ENCODE measurements at places on chromosomes 1 and 21.

DNA sequence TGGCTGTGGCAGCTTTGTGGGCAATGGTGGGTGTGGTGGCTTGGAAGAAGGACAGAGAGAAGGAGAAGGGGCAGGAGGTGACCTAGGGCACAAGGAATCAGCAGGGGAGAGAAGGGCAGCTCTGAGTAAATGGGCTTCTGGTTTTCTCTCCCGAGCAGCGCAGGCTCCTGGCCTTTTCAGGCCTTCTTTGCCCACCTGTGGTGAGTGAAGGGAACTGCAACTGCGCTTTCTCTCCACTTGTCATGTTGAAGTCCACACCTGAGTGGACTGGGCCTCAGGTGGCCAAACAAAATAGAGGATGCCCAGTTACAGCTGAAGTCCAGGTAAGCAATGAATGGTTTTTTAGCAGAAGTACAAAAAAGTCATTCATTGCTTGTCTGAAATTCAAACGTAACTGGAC is 29.4 kb upstream of the KCNA10 start:
- no peak for DNase-seq

- no peak for DNase-seq
Observed at GRCh38 chr1:164662462-164662861, 103.5 kb downstream of the PBX1 start.

DNA sequence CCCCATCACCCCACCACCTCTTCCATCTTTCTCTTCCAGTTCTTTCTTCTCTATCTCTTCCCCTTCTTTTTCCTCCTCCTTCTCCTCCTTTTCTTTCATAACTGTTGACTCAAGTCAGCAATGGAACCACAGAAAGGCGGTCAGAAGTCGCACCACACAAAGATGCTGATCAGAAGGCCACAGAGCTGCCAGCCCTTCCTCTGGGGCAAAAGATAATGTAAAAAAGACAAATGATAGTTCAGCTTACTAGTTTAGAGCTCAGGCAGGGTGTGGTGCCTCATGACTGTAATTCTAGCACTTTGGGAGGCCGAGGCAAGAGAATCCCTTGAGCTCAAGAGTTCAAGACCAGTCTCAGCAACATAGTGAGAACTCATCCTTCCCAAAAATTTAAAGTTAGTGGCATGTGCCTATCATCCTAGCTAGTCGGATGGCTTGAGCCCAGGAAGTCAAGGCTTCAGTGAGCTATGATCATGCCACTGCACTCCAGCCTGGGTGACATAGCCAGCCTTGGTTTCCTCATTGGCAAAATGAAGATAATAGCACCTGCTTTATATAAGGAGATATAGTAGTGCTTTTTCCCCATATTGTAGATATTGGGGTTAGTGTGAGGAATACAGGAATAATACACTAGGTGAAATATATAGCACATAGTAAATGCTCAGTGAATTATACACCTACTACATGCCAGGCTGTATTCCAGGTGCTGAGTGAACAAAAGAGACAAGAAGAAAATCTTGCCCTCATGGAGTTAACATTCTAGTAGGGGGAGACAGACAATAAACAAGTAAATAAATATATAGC is 12.5 kb upstream of the IGSF3 start:
- DNase-seq, result no peak

GRCh38 chr1:37714689-37715088 is 22.4 kb downstream of the CDCA8 start:
- no peak for DNase-seq

GRCh38 chr1:204426035-204426436 is 14.4 kb upstream of the PPP1R15B start:
- DNase-seq, result no peak

Data from stimulated activated CD8-positive, alpha-beta memory T cell treated with anti-CD3 and anti-CD28 coated beads, Interleukin-15, amount 100 ng/mL, for 24 hours (primary cell).